ENCODE measurements at places on chromosomes 5 and 9. TPM values are rescaled to one million over a fixed set of nuclear protein-coding genes. Genes with fewer than 3 reads are reported as not detected.

- no peak for DNase-seq
These were observed 27.1 kb downstream of the FRMD3 start for GRCh38 chr9:83511051-83511450.

Gene FST
- total RNA-seq, result 0.33 TPM

- DNase-seq, result no peak
These were observed 69.6 kb upstream of the GNAQ start for GRCh38 chr9:78101247-78101646.

GRCh38 chr5:127331890-127332649 lies 41.5 kb downstream of the MEGF10 start:
- no peak for DNase-seq

DNA sequence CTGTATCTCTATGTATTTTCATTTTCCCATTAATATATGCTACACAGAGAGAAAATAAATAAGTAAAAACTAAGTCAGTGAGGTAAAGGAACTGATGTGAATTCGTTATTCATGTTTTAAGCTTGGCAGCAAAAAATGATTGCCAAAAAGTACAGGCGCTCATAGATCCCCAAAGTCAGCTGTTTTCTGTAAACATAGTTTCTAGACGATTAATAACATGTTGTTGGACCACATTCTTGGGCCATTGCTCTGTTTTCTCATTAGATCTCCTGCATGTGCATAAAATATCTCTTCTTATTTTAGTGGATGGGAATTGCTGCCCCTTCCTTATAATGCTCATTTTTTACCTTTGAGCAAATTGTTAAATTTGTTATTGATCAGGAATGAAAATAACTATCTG lies 215.2 kb downstream of the TLE1 start:
- no peak for DNase-seq

GRCh38 chr9:4678679-4679267 lies 596 bp upstream of the CDC37L1 start:
- DNase-seq, result no peak

- DNase-seq, result no peak
These were observed 183.5 kb downstream of the LURAP1L start for GRCh38 chr9:12958279-12958678.

Gene MLANA
- total RNA-seq, result not detected

- no peak for DNase-seq
These were observed 92.8 kb upstream of the ACOT12 start for GRCh38 chr5:81486711-81487110.

DNA sequence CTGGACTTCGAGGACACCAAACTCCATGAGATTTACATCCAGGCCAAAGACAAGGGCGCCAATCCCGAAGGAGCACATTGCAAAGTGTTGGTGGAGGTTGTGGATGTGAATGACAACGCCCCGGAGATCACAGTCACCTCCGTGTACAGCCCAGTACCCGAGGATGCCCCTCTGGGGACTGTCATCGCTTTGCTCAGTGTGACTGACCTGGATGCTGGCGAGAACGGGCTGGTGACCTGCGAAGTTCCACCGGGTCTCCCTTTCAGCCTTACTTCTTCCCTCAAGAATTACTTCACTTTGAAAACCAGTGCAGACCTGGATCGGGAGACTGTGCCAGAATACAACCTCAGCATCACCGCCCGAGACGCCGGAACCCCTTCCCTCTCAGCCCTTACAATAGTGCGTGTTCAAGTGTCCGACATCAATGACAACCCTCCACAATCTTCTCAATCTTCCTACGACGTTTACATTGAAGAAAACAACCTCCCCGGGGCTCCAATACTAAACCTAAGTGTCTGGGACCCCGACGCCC lies 1.3 kb downstream of the PCDHGC3 start:
- no peak for DNase-seq

GRCh38 chr5:10703676-10704075 lies 57.4 kb downstream of the DAP start:
- no peak for DNase-seq

Gene HBEGF
- 31.6 TPM for total RNA-seq

GRCh38 chr9:83628540-83628939 lies 5.6 kb downstream of the IDNK start:
- no peak for DNase-seq

- DNase-seq, result no peak
These were observed 294.1 kb upstream of the CD180 start for GRCh38 chr5:67490543-67491321.

DNA sequence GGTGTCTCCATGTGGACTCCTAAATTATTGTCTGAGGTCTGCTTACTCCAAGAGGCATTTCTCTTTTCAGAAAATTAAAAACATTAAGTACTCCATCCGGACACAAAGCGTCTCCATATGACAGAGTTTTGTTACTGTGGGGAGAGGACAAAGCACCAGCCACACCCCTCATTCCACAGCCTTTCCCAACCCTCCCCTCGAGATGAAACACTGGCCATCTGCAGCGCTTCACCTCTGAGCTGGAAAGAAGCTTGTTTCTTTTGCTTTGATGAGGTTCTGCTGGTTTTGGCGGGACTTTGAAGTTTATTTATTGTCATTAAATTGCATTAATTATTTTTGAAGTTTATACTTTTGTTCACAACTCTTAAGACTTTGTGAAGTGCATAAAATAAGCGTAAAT lies 27.6 kb upstream of the NKD2 start:
- no peak for DNase-seq

GRCh38 chr5:61817472-61818326 lies 485.6 kb downstream of the ZSWIM6 start:
- peak; percentile 12 for DNase-seq

Gene ZNF608
- total RNA-seq, result 50.2 TPM

Gene FBXW2
- 25.3 TPM for total RNA-seq

DNA sequence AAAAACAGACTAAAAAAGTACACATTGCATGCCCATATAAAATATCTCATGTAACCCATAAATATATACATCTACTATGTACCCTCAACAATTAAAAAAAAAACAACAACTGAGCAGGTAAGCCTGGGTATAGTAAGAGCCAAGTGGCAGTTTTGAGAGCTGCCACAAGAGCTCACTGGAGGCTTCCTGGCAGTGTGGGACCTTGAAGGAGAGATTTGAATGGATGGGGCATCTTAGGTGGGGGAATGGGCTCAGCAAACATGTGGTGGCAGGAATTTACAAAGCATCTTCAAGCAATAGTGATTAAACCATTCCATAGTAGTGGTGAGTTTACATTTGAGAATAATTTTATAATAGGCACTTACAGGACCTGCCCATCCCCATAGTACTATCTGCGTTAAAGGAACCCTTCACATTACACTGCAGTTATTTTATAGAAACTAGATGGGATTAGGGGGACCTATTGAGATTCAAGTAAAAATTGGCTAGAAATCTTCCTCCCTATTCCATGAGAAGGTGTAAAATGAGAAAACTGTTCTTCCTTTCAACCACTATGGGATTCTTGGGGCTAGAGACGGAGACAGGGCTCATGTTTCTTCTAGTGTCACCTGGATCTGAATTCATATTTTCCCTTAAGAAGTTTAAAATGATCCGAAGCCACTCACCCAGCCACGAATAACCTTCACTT lies 6.9 kb downstream of the MEGF10 start:
- no peak for DNase-seq

Gene ALDOB
- not detected for total RNA-seq

GRCh38 chr9:127170652-127171051 lies 48.2 kb upstream of the ANGPTL2 start:
- peak; percentile 25 for DNase-seq

- DNase-seq, result no peak
These were observed 37.9 kb downstream of the AHRR start for GRCh38 chr5:359301-359897.

DNA sequence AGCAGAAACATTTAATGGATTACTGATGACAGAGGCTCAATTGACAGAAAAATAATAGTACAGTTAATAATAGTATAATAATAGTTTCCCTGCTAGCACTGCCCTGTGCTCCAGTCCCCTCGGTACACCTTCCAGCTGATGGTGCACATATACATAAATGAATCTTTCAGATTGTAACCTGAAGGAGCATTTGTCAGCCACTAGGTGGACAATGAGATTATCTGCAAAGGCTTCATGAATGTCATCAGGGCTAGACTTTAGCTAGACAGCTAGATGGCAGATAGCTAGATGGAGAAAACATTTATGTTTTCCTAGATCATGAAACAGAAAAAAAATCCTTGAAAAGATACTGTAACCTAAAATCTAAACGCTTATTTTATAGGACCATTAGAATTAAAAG lies 304.4 kb upstream of the SMC2 start:
- no peak for DNase-seq

DNA sequence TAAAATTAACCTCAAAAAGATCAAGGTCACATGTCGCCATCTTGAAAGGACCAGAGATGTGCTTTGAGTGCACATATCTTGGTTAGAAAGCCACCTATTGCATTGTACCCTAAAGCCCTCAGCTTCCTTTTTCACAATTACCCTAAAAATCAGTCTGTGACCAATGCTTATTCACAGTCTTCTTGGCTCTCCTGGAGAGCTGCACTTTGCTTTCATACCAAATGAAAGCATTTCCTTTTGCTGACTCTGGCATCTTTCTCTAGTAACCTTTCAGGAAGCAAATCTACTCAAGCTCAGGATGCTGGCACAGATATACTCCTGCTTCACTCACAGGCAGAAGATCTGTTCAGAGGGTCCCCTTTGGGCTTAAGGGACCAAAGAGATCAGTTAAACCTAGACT lies 160.7 kb upstream of the PUM3 start:
- no peak for DNase-seq

DNA sequence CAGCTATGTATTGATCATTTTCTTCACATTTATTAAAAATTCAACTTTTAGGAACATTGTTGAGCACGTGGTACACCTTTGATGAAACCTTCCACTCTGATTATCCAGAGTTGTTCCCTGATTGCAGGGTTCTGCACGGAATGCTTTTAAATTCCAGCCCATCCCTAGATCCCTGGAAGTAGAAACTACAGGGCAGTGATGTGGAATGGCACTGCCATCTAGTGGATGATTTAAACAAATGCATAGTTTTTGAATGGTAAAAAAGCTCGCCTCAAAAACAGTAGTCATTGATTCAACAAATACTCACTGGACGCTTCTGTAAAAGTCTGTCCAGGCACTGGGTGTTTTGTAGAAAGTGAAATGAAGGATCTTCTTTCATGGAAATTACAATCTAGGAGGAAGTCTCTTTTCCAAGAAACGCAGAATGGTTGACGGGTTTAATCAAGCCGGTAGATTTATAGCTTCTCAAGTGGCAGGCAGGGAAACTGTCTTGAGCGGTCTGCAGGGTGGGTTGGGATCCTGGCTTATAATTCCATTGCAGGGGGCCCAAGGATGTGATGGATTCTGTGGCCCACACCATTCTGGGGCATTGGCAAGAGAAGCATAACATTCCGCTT lies 118.4 kb downstream of the ARHGAP26 start:
- DNase-seq, result no peak

- no peak for DNase-seq
These were observed 393.4 kb upstream of the KIF2A start for GRCh38 chr5:61912559-61912958.
